NCI-H1105 (cell line): ENCODE measurements at places on chromosomes 1 and 21.
A peak's percentile ranks its signal among the peaks of the same experiment; 100 is the strongest.

GRCh38 chr1:178539291-178539690 lies 26.4 kb downstream of the TEX35 start:
- no peak for DNase-seq

DNA sequence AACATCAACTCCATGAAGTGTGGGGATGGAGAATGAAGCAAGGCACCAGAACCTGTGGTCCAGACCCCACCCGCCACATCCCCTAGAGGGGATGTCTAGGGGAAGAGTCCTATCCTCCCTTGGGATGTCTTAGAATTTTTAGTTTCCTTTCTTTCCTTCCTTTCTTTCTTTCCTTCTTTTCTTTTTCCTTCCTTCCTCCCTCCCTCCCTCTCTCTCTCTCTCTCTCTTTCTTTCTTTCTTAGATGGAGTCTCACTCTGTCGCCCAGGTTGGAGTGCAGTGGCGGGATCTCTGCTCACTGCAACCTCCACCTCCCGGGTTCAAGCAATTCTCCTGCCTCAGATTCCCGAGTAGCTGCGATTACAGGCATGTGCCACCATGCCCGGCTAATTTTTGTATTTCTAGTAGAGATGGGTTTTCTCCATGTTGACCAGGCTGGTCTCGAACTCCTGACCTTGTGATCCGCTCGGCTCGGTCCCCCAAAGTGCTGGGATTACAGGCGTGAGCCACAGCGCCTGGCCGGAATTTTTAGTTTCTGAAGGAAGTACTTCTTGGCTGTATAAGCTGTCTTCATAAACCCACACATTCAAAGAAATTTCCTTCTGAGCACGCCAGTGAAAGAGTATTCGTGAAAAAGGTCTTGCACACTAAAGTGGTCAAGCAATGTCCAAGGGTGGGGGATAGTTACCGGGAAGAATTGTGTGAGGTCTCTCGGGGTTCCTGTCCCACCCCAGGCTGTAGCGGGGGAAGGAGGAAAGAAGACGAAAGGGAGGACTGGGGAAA lies 20.8 kb upstream of the LEFTY2 start:
- DNase-seq: no peak

GRCh38 chr1:112694363-112694929 lies 12.5 kb downstream of the RHOC start:
- no peak for DNase-seq

DNA sequence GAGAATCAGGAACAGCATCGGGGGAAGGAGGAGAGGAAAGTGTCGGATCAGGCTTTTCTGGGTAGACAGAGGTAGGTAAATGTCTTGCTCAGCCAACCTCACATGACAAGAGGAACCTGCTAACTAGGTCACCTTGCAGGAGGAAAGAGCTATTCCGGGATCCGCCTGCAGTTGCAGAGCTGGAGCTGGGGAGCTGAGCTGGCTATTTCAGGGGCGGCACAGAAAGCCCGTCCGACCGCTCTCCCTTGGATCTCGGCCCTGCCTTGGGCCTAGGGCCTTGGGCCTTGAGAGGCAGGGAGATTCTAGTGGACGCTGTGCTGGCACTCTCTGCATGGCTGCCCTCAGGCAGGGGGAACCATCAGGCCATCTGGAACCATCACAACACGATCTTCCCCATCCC lies 56.5 kb upstream of the CTPS1 start:
- no peak for DNase-seq

- no peak for DNase-seq
Observed at GRCh38 chr1:172650474-172651193, 8.3 kb upstream of the FASLG start.

GRCh38 chr1:68198752-68199151 lies 33.6 kb downstream of the WLS start:
- DNase-seq: no peak

GRCh38 chr21:28345934-28346333 lies 646.7 kb downstream of the LTN1 start:
- DNase-seq: no peak

DNA sequence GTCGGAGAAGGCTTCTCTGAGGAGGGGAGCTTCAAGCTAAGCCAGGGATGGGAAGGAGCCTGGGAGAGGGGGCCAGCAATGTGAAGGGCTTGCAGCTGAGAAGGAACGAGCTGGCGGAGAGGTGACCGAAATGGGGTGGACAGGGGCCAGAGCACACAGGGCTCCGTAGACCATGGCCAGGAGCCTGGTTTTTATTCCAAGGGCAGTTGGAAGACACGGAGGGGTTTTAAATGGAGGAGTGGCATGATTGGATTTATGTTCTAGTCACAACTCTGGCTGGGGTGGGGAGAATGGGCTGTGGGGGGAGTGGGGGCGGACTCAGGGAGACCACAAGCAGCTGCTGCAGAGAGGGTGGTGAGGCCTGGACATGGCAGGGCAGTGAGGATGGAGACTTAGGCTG lies 5.1 kb upstream of the EPS8L3 start:
- no peak for DNase-seq

GRCh38 chr1:119225831-119226230 lies 85.4 kb upstream of the WARS2 start:
- DNase-seq: no peak

GRCh38 chr1:157092831-157093230 lies 6.8 kb downstream of the ETV3L start:
- DNase-seq: no peak

- peak; percentile 91 for DNase-seq
Observed at GRCh38 chr1:26500488-26501175, 28.4 kb downstream of the HMGN2 start.

DNA sequence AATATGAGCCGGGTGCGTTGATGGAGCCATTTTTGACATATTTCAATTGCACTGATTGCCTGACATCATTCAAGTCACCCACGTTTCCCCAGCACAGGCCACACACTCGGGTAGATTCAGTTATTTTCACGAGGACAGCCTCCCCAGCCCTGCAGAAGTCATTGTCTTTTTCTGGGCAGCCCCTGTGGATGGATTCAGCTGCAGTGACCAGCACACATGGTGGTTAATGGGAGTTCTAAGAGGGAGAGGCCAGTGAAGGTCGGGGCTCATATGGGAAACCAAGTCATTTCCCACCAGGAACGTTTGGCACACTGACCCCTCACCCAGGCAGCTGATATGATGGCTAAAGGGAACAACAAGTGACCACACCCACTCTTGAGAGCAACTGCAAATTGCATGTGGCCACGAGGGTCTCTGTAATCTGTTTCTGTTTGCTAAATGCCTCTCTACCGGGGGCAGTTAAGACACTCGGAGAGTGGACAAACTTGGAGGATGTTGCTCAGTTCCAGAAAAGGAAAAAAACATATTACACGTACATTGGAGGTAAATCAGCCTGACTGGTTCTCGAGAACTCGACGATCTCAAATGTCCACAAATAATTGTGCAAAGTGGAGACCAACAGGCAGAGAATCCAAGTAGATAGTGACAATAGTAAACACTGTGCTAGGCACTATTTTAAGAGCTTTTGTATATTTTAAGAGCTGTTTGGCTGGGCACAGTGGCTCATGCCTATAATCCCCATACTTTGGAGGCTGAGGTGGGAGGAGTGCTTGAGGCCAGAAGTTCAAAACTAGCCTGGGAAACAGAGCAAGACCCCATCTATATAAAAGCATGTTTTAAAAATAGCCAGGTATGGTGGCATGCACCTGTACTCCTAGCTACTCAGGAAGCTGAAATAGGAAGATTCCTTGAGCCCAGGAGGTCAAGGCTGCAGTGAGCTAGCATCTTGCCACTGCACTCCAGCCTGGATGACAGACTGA lies 167.2 kb upstream of the IRF2BP2 start:
- no peak for DNase-seq

- no peak for DNase-seq
Observed at GRCh38 chr1:64898107-64898861, 68.1 kb downstream of the JAK1 start.

GRCh38 chr1:220748936-220749335 lies 814 bp downstream of the MTARC2 start:
- no peak for DNase-seq

DNA sequence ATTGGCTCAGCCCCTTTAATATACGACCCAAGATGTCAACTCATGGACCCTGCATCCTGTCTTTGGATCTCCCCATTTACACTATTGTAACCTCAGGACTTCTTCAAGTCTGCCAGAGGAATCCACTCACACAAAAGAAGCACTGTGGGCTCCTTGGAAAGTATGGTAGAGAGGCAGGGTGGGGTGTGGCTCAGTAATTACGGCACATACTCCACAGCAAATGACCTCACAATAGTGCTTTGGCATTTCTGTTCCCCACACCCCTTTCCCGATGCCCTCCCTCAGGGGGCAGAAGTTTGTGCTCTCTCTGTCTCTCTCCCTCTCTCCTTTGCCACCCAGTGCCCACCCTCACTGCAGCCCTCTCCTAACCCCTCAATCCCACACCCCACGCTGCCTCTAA lies 27.8 kb upstream of the IFNAR2 start:
- no peak for DNase-seq

DNA sequence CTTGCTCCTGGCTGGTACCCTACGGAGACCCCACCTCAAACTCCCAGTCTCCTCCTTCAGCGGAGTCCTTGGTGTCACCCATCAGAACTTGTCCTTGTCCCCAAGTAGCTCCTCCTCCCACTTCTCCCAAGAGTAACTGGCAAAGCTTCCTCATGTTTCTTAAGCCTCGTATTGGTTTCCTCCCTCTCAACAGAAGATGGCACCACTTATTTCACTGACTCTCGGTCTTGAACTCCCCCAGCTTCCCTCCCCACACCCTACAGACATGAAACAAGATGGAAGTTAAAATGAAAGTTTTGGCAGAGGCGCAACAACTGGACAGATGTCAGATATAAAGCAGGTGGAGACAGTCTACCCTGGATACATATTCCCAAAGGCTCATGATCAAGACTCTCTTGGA lies 13.4 kb downstream of the RAB7B start:
- no peak for DNase-seq

DNA sequence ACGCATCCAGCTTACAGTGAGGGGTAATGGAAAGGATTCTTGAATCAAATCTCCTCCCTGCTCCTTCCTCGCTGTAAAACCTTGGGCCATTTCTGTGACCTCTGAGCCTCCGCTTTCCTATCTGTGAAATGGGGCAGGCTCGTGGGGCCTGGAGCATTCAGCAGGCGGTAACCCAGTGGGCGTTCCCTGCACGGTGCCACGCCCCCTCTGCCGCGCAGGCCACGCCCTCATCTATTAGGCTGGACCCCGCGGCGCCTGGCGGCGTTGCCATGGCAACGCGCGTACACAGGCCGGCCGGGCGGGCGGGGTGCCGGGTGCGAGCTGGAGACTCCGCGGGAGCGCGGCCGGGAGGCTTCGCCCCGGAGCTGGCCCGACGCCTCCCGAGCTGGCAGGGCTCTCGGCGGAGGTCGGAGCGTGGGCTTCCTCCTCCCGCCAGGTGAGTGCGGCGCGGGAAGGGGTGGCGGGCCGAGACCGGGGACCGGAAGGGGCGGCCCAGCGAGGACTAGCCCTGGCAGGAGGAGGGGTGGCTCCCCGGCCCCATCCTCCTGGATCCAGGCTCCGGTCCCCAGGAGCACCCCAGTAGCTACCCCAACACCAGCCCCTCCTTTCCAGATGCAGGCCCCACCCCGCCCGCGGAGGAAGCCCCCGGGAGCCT lies at the start of gene FHAD1:
TSS of gene FHAD1 (plus strand) at position 264 of the 655 bp plus-strand sequence. CDS start 4,562 bp downstream, outside the sequence.
- DNase-seq: peak; percentile 74

DNA sequence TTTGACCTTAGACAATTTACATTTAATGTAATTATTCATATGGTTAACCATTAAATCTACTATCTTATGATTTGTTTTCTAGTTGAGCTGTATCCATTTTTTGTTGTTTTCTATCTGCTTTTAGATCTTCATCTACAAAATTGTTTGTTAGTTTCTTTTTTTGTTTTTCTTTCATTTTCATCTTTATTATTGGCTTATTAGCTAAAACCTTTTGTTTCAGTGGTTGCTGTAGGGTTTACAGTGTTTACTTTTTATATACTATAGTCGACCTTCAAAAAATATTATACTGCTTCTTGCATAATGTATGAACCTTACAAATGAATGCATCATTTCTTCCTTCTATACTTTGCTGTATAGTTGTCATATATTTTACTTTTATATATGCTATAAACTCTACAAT lies 651.6 kb upstream of the PLXNA2 start:
- DNase-seq: no peak

DNA sequence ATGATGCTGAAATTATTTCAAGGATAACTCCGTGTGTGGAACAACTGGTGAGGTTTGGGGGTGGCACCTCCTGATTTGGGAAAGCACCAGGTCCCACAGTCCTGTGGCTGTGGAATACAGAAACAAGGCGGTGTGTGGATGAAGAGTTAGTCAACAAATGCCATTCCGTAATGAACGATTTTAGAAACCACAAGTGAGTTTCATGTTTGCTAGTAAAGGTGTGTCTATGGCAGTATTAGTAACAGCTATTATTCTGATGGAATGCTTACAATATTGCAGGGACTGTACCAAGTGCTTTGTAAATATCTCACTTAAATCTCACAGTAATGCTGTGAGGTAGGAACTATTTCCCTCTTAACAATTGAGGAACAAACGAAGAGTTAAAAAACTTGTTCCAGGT lies 53.8 kb downstream of the B3GALNT2 start:
- DNase-seq: no peak

GRCh38 chr1:206419783-206420182 lies 50.5 kb upstream of the IKBKE start:
- no peak for DNase-seq

DNA sequence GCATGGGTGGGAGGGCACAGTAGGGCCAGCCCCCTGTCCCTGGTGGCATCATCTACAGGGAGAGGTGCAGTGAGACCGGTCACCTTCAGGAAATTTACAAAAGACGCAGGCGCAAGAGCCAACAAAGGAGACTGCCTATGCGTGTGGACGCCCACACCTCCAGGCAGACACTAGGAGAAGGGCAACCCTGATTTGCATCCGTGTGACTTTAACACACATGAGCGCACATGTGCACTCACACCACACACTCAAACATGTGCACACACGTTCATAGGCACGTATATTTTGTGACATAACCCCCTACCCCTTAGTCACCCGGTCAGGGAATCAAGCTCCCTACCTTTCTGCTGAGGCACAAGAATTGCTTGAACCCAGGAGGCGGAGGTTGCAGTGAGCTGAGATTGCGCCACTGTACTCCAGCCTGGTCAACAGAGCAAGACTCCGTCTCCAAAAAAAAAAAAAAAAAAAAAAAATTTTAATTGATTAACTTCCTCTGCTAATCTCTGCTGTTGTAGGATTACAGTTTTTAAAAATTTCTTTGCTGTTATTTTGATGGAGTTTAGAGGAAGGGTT lies 84.7 kb upstream of the SLC25A33 start:
- no peak for DNase-seq

GRCh38 chr1:2854151-2854550 lies 52.7 kb upstream of the TTC34 start:
- DNase-seq: no peak

DNA sequence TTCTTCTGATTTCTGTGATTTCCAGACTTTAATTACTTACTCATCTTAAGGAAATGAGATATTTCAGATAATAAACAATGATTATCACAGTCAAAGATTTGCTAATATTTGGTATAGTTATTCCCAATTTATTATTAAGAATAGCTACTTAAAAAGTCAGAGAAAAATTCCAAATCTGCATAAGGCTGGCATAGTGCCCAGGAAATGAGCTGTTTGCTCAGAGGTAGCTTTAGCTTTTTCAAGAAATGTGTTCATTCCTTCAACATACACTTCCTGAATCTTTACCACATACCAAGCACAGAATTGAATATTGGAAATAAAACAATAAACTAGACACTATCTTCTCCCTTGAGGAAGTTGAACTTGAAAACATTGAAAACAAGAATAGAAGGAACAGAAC lies 44.3 kb upstream of the KCNK1 start:
- no peak for DNase-seq

GRCh38 chr1:62516600-62516999 lies 79.8 kb downstream of the USP1 start:
- no peak for DNase-seq
